Fibroblast of skin of back (primary cell): ENCODE measurements at places on chromosomes 4 and X.

GRCh38 chrX:150258176-150258425 lies 105.0 kb upstream of the MAMLD1 start:
- DNase-seq = no peak

GRCh38 chr4:37338972-37339371 lies 94.4 kb downstream of the NWD2 start:
- no peak for DNase-seq

DNA sequence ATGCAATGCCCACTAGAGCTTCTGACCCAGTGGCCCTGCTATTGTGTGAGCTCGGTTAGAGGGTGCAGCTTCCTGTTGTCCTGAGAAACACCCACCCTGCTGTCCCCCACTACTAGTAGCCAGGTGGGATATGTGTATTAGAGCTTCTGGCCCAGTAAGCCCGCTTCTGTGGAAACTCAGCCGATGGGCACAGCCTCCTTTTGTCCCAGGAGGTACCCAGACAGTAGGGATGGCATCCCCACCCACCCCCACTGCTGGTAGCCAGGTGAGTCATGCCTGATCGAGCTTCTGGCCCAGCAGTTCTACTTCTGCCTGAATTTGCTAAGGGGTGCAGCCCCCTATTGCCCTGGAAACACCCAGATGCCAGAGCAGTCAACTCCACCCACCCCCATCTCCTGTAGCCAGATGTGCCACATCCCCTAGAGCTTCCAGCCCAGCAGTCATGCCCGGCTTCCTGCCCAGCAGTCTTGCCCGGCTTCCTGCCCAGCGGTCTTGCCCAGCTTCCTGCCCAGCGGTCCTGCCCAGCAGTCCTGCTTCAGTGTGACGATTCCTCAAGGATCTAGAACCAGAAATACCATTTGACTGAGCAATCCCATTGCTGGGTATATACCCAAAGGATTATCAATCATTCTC lies 162.7 kb upstream of the KLF8 start:
- DNase-seq = no peak

DNA sequence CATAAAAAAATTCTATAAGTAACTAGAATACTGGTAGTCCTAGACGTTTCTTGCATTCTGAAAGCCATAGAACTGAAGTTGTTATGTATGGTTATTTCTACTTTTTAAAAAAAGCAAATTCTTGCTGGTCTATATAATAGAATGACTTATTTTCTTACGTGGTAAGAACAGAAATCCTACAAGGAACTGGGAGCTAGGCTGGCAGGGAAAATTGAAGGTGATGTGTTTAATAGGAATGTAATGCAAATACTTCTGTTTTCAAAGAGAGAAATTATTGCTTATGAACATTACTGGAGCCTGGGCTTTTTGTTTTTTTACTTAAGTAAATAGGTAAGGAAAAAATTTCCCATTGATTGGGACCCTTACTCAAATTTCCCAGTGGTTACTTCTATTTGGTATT lies 8.9 kb downstream of the CCNA2 start:
- DNase-seq = peak; percentile 28

DNA sequence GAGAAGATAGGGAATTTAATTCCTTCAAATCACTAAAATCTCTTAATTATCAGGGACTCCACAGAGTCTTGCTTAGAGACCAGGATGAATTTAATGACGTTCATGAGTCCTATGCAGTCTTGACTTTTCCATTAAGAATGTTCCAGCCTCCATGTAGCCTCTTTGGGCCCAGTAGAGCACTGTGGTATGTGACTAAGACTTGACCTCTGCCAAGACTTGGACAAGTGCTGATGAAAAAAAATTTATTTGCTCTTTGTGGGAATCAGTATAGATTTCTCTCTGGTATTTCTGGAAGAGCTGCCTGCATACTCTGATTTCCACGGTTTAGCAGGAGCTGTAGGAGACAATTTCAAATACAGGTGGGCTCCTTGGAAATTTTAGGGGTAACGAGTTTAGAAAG lies 40.6 kb downstream of the CHRDL1 start:
- no peak for DNase-seq

DNA sequence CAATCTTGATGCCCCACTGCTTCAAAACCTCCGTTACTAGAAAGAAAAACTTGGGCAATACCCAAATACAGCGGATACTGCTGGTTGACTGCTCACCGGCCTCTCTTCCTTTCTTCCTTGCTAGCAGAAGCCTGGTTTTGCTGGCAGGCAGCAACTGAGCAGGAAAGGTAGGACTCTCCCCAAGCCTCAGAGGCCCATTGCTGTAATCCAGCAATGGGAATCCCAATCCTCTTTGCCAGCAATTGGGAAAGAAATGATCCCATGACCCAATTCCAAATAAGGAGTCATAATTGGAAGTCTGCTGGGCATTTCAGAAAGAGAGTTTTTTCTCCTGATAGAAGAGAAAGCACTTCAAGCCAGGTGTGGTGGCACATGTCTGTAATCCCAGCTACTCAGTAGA lies 394.5 kb downstream of the BCOR start:
- DNase-seq = no peak

DNA sequence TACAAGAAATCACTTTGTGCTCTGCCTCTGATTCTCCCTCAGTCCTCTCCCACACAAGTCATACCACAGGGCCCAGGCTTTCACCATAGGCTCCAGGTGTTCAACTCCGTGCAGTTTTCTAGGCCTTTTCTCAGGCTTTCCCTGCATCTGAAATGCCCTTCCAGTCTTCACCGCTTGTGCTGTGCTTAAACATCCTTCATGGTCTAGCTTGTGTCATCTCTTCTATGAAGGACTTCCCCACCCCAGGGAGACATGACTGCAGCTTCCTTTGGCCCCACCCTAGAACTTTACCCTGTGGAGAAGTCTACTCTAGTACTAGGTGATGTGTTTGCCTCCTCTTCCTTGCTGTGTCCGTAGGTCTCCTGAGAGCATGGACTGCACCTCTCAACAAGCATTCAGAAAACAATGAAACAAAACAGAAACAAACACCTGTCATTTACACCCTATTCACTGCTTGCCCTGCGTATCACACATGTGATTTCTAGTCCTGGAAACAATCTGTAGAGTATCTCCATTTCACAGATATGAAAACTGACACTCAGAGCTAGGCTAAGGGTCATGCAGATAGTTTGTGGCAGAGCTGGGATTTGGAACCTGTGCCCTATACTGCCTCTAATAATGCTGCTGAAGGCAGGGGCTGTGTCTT lies 22.7 kb upstream of the LEF1 start:
- DNase-seq = no peak

GRCh38 chrX:11757397-11757718 lies 679 bp upstream of the MSL3 start:
- no peak for DNase-seq

GRCh38 chr4:121740796-121741409 lies 24.1 kb downstream of the SMIM43 start:
- DNase-seq = no peak

- peak; percentile 42 for DNase-seq
These were observed 426.7 kb downstream of the RPA4 start for GRCh38 chrX:97310373-97310772.

DNA sequence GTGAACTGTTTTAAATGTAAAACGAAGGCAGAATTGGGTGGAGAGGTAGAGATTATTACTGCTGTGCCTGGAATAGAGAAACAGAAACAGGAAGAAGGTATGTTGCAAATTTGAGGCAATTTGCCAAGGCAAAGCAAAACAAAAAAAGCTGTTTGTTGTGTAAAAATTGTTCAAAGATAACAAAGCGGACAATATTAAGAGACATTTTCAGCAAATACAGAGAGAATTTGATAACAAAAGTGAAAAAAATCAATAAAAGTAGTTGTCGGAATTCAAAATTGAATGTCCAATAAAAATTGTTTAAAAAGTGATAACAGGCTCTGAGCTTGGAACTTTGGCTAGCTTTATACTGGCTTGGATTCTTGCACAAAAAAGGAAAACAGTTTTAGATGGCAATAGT lies 14.4 kb upstream of the SMS start:
- DNase-seq = no peak

DNA sequence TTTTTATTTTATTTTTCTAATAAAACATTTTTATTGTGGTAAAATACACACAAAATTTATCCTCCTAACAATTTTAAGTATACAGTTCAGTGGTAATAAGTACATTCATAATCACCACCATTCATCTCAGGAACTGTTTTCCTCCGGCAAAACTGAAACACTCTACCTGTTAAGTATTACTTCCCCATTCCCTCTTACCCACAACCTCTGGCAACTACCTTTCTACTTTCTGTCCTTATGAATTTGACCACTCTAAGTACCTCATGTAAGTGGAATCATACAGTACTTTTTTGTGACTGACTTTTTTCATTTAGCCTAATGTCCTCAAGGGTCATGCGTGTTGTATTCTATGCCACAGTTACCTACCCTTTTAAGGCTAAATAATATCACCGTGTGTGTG lies 21.1 kb upstream of the HSFX4 start:
- no peak for DNase-seq

DNA sequence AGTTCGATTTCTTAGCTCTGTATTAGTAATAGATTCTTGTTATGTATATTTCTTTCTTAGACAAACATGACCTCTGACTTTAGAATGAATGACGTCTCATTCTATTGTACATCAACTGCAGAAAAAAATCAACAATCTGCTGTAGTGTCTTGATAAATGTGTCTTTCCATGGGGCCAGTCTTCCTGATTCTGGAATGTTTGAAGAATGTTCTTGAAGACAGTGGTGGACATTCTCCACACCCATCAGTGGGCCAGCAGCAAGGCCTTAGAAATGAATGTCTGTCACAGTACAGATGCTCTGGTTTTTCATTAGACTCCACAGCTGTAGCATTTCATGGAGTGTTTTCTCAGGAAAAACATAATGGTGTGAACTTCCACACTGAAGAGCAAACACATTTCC lies 63.2 kb upstream of the FAM47B start:
- DNase-seq = peak; percentile 61

GRCh38 chrX:42732506-42732905 lies 45.5 kb downstream of the PPP1R2C start:
- no peak for DNase-seq
